Placental pericyte (primary cell): ENCODE measurements at places on chromosomes 16 and 17. TPM values are rescaled to one million over a fixed set of nuclear protein-coding genes. Genes with fewer than 3 reads are reported as not detected.

The TEX14 gene
- not detected in 2 replicates for total RNA-seq

The IRF8 gene
- 0.22 and 0.29 TPM in 2 replicates for total RNA-seq

The CDH8 gene
- 0.57 TPM in 1 of 2 replicates, not detected in the other for total RNA-seq

The PYY gene
- total RNA-seq = not detected in 2 replicates

The OR2C1 gene
- 0.22 TPM in 1 of 2 replicates, not detected in the other for total RNA-seq

The HSPB9 gene
- not detected in 2 replicates for total RNA-seq

The CDH5 gene
- 0.57 TPM in 1 of 2 replicates, not detected in the other for total RNA-seq

The KRT27 gene
- not detected in 2 replicates for total RNA-seq

The CTRB1 gene
- total RNA-seq = not detected in 2 replicates

The MYOCD gene
- total RNA-seq = under 0.01 and 4.7 TPM in 2 replicates

The ABAT gene
- total RNA-seq = 0.86 and 1.3 TPM in 2 replicates

The KRTAP9-8 gene
- not detected in 2 replicates for total RNA-seq
